Left lung (tissue), 14 donors: ENCODE measurements at places on chromosomes 7 and 10. TPM values are rescaled to one million over a fixed set of nuclear protein-coding genes. Genes with fewer than 3 reads are reported as not detected.

CALN1 gene
- polyA plus RNA-seq = 0.24 TPM

ZNF735 gene
- not detected for polyA plus RNA-seq

ENO4 gene
- 3.0 TPM for polyA plus RNA-seq

OR13A1 gene
- polyA plus RNA-seq = 0.07 TPM

MGMT gene
- polyA plus RNA-seq = 25.5 TPM

FOXI2 gene
- not detected for polyA plus RNA-seq

CNPY4 gene
- polyA plus RNA-seq = 38.8 TPM

KLF14 gene
- 0.18 TPM for polyA plus RNA-seq

SFRP4 gene
- polyA plus RNA-seq = 0.43 TPM
